ENCODE measurements at places on chromosomes 6 and 20.

DNA sequence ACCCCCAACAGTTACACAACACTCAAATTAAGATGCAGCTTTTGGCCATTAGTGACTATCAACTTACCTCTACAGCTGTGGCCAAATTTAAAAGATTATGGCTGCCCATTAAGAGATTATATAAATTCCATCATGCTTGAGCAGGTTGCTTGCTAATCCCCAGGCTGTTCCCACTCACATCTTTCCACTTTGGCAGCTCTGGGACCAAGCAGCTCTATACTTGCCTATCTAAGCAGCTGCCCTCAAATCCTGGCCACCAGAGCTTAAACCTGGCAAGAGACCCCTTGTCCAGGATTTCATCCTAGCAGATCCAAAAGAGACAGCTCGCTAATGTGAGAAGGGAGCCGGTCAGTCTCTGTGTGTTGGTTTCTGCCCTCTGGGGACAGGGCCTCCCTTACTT lies 127.9 kb downstream of the SLC23A2 start:
- no peak for DNase-seq

DNA sequence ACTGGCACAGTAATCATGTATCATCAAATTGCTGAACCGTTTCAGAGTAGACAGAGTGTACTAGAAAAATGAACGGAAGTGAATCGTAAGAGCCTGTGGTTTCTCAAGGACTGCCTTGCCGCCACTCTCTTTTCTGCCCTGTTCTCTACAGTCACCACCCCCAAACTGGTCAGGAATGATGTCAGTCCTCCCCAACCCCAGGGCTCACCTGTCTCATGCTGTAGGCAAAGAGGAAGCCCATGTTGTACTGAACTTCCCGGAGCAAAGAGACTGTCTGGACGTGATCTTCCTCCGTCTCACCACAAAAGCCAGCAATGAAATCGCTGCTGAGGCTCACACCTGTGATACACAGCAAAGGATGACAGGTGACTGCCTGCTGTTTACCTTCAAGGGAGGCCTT lies 31.0 kb downstream of the CDK5RAP1 start:
- peak; percentile 31 for DNase-seq

- no peak for DNase-seq
Measured at GRCh38 chr6:122790423-122791309, 1.6 kb downstream of the SMPDL3A start.

GRCh38 chr6:33936886-33937285 lies 133.1 kb upstream of the MLN start:
- no peak for DNase-seq

DNA sequence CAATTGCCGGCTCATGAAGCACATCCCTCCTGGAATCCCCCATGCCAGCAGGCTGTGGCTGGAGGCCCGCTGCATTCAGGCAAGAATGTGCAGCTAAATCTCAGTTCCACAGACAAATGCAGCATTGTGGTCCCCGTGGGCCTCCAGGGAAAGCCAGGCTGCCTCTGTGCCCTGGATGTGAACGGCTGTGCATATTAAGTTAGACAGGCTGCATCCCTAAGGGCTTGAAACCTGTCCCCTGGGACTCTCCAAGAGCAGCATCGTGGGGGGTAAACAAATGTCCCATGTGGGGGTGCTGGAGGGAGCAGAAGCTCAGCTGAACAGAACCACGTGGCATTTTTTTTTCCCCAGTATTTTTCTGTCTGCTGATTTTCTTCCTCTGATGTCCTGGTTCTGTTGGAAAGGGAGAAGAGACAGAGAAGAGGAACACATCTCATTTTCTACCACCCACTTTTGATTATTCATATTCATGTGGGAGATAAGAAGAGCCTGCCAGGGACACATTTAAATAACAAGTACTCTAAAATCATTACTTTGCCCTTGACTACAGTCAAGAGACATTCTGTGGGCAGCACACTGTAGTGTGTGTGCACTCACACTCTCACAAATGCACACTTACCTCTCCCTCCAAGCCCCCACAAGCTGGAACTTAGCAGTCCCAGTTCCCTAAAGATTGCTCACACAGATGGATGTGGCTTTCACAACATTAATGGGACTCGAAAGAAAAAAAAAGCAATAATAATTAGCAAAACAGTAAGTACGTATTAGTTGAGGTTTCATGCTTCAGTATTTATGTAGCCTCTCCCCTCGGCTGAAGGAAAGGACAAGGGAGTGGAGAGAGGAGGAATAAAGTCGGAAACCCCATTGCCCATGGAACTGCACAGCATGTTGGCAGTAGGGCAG lies 16.9 kb downstream of the GFOD1 start:
- no peak for DNase-seq

GRCh38 chr6:169186496-169187169 lies 67.0 kb downstream of the THBS2 start:
- no peak for DNase-seq

GRCh38 chr6:3784423-3784822 lies 32.9 kb upstream of the PXDC1 start:
- no peak for DNase-seq

DNA sequence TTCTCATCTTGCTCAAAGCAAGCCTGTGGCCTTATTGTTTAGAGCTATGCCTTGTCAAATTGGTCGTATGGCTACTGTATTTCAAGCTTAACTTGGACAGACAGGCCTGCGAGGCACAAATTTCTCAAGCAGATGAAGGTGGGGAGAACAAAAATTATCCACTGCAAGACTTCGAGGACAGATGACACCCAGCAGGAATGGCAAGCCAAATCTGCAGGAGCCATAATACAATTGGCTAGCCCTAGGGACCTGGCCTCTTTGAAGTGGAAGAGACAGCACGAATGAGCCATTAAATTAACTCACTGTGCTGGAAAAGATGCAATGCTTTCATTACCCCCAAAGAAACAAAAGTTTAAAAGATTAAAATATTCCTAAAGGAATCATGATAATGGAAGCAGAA lies 5.0 kb upstream of the BLOC1S5 start:
- DNase-seq = no peak

GRCh38 chr20:33663161-33664084 lies 1.3 kb downstream of the C20orf144 start:
- peak; percentile 66 for DNase-seq

GRCh38 chr20:62925076-62925419 lies 1.3 kb downstream of the DIDO1 start:
- no peak for DNase-seq

- no peak for DNase-seq
Measured at GRCh38 chr20:51237278-51237677, 214.4 kb upstream of the KCNG1 start.

Data from activated CD8-positive, alpha-beta memory T cell treated with anti-CD3 and anti-CD28 coated beads for 4 hours (primary cell).